ENCODE measurements at places on chromosomes 2 and 18.
A peak's percentile ranks its signal among the peaks of the same experiment; 100 is the strongest.

GRCh38 chr2:221073326-221074049 is 498.6 kb downstream of the EPHA4 start:
- no peak for DNase-seq

DNA sequence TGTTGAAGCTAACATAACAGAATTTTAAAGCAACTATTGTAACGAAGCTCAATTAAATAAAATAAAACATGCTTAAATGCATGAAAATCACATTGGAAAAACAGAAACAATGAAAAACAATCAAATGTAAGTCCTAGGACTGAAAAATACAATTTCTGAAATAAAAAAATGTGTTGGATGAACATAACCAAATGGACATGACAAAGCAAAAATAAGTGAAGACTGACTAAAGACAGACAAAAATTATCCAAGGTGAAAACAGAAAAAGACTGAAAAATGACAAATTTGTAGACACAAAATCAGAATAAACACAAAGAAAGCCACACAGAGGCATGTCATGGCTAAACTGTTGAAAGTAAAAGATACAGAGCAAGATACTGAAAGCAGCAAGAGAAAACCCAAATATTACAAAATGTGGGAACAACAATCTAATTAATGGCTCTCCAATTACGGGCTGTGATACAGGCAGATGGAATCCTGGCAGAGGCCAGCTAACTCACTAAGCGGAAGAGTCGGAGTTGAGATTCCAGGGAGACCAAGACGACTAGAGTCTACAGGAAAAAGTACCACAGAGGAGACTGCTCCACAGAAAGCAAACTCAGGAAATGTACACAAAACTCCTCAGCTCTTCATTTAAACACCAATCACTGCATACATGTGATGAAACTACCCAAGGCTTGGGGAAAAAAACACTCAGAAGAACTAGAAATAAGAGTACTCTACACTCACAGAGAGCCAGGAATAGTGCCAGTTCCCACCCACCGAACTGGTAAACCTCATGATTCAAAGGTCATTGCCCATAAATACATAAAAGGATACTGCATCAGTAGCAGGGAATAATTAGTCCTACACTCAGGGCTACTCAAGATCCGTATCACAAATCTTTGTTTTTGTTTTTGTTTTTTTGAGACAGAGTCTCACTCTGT is 83.6 kb downstream of the ATAD2B start:
- DNase-seq: no peak

GRCh38 chr2:132645176-132645575 is 24.8 kb downstream of the LYPD1 start:
- DNase-seq: no peak

- DNase-seq: no peak
These were observed 26.6 kb upstream of the NOTO start for GRCh38 chr2:73175663-73176204.

GRCh38 chr2:233329489-233330135 is 22.0 kb downstream of the SAG start:
- DNase-seq: no peak

DNA sequence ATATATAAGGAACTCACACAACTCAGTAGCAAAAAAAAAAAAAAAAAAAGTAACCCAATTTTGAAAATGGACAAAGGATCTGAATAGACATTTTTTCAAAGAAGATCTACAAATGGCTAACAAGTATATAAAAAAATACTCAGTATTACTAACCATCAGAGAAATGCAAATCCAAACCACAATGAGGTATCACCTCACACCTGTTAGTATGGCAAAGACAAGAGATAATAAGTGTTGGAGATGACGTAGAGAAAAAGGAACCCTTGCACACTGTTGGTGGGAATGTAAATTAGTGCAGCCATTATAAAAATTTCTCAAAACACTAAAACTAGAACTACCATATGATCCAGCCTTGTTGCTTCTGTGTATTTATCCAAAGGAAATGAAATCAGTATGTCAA is 5.8 kb upstream of the CNDP1 start:
- DNase-seq: peak; percentile 5

GRCh38 chr2:233387667-233388528 is 33.6 kb downstream of the DGKD start:
- no peak for DNase-seq

GRCh38 chr2:191020742-191021381 is 6.9 kb upstream of the STAT1 start:
- DNase-seq: no peak

DNA sequence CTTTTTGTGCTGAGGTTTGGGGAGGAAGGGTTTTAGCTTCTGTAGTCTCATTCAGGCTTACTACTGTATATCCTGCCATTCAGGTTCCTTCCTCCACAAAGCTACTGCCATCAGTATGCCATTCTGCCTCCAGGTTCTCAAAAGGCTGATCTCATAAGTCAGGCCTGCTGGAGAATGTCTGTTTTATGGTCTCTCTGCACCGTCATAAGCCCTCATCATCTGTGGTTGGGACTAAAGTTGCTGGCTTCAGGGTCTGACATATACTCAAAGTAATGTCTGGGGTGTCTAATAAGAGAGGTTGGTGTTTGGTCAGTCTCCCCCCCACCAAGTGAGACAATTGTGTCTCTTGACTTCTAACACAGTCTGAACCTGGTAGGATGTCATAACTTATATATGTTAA is 36.2 kb upstream of the CCBE1 start:
- no peak for DNase-seq

GRCh38 chr2:238239543-238239862 is 335 bp downstream of the HES6 start:
- no peak for DNase-seq

DNA sequence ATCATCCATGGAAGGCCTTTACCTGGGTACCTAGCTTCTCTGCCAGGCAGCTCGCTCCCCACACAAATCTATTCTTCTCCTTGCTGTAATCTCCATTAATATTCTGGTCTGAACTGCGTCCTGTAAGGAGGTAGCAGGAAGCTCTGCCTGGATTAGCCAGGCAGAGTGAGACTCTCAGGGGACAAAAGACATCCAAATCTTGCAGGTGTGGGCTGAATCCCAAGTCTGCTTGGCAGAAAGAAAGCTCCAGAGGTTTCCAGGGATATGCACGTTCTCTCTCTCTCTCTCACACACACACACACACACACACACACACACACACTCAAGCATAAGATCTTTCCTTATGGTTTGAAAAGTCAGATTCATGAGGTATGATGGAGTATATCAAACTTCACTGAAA is 66.5 kb downstream of the THNSL2 start:
- no peak for DNase-seq

DNA sequence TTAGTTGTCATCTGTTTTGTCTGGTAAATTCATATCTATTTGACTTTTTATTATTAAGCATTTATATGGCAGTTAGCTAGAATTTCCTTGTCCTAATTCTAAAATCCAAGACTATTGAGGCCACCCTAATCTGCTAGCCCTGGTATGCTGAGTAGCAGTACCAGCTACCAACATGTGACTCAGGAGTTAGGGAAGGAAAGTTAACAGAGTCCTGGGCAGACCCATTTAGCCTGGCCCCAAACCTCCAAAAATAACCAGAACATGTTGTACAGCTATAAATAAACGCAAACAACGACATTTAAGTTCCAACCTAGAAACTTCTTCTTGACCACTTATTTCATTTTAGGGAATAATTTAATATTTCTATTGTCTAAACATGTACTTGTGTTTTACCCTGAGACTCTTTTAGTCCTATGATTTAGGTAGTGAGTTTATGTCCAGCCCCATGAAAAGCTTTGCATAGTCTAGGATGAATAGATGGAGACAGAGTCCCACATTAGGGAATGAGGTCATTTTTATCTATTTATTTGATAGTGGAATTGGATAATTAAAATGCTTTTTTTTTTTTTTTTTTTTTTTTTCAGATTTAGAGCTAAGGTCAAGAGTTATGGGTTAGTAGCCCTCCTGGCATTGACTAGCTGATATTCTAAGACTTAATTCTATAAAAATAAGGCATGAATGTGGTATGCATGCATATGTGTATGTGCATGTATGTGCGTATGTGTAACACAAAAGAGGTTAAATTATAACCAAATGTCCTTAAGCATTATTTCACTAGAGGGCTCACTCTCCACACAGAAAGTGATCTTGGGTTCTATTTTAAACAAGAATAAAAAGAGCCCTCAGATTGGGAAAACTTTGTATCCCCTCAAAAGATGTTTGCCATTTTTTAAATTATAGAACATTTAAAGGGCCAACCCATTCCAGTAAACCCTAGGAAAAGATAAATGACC is 160.1 kb upstream of the MAPRE2 start:
- DNase-seq: no peak

DNA sequence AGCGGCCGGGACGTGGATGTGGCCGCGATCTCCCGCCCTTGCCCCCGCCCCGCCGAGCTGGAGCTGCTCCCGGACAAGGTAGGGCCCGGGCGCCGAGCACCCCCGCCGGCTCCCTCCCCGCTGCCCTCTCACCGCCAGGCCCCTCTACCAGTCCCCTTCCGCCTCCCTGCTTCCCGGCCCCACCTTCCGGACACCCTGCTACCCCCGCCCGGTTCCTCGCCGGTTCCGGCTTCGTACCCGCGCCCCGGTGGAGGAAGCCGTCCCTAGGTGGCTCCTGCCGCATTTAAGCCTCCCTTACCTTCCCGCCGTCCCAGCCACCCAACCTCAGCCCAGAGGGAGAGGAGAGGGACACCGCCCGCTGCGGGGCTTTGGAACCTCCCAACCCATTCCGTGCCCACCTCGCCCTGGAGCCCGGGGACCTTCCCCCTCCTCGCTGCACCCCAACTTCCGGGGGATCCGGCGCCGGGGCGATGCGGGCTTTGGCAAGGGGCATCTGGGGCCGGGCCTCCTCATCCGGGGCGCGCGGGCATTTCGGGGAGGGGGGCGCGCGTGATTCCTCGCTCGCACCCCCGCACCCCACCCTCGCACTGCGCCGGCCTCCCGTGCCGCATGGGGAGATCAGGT is 475 bp downstream of the B3GNT2 start:
- no peak for DNase-seq

- DNase-seq: no peak
These were observed 160.9 kb upstream of the CCDC150 start for GRCh38 chr2:196478588-196478987.

- DNase-seq: no peak
These were observed 761.0 kb upstream of the POU3F3 start for GRCh38 chr2:104092886-104093285.

DNA sequence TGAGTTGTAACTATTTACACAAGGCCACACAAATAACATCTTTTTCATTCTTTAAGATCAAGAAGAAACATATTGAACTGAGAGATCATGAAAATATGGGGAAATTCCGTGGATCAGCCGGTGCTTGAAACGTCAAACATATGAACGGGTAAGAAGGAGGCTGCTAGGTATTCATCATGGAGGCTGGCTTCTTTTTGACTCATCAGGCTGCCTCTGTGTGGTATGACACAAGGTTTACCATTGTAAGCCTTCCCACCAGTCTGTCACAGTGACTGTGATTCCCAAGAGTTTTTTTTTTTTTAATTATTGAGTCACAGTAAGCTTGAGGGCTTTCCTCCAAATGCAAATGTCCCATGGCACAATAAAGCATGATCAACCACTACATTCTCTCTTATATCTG is 506.9 kb downstream of the BCL11A start:
- DNase-seq: no peak

DNA sequence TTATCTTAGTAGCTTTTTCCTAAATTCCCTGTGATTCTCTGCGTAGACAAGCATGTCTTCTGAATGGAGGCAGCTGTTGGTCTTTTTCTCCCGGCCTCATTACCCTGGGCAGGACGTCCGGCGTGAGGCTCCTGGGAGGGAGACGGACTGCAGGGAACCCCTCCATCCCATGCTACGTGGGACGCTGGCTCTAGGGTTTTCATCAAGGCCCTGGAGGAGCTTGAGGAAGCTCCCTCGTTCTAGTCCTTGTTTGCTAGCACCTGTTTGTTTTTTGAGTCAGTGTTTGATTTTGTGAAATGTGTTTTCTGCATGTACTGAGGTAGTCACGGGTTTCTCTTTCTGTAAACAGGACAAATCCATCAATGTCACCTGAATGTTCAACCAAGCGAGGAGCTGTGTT is 99.3 kb upstream of the TMEM18 start:
- no peak for DNase-seq

- DNase-seq: no peak
These were observed 167.4 kb downstream of the MEIS1 start for GRCh38 chr2:66602341-66602740.

- DNase-seq: no peak
These were observed 333.0 kb downstream of the IRS1 start for GRCh38 chr2:226466589-226466988.

DNA sequence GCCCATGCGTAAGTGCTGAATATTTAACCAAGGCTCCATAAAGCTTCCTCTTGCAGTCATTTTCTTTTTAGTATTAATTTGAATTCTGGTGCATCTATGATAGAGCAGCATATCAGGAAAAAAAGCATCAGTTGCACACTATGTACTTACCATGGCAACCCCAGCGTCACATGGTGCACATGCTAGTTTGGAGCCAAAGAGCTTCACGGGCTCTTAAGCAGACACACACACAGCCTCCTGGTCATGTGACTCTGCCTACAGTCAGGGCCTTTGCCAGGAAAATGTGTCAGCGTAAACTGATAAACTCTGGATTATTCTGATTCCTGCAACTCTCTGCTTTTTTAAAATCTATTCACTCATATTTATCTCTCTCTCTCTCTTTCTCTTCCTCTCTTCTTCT is 30.2 kb downstream of the NYAP2 start:
- DNase-seq: no peak

GRCh38 chr2:110104025-110104771 is 11.4 kb downstream of the MALL start:
- no peak for DNase-seq

- DNase-seq: no peak
These were observed 40.9 kb upstream of the PPP4R1 start for GRCh38 chr18:9655232-9655767.

DNA sequence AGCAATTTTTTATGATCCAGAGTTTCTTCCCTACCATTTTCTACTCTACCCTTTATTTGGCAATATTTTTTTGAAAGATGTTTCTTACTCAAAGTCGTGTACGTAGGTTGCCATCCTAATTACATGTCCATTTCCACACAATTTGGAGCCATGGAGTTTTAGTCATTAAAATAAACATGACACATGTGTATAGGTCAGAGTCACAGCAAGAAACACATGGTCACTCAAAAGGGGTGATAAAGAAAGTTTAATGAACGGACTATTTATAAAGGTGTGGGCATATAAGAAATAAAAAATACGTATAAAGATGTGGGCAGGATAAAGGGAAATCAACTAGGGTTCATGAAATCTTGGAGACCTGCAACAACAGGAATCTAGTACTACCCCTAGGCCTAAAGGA is 138.9 kb downstream of the SLC4A10 start:
- DNase-seq: no peak

GRCh38 chr2:203407496-203407895 is 79.3 kb downstream of the ABI2 start:
- no peak for DNase-seq
